ENCODE measurements at places on chromosomes 7 and 10. TPM values are rescaled to one million over a fixed set of nuclear protein-coding genes. Genes with fewer than 3 reads are reported as not detected.

Gene DYDC1
- total RNA-seq, result not detected

Gene CCL26
- not detected for total RNA-seq

Gene C10orf95
- 0.29 TPM for total RNA-seq

Gene TFR2
- 0.43 TPM for total RNA-seq

Gene THAP5
- 24.1 TPM for total RNA-seq

Gene CALML5
- not detected for total RNA-seq

Gene FAM24B
- 14.1 TPM for total RNA-seq

Gene SKIDA1
- 0.72 TPM for total RNA-seq

Gene ZNF775
- total RNA-seq, result 5.1 TPM

Gene INA
- total RNA-seq, result 0.29 TPM

Gene CTNNA3
- total RNA-seq, result not detected

Gene TRIL
- under 0.01 TPM for total RNA-seq

Gene SPDYE1
- 0.07 TPM for total RNA-seq

Gene SND1
- 293 TPM for total RNA-seq

Gene LRRC4
- 1.3 TPM for total RNA-seq

Gene CLDN15
- 3.3 TPM for total RNA-seq

Gene SLIT1
- not detected for total RNA-seq

Gene ACTL6B
- not detected for total RNA-seq

Gene ABHD11
- total RNA-seq, result 7.4 TPM

Gene ZNF425
- 1.0 TPM for total RNA-seq

Gene PNLIPRP1
- total RNA-seq, result not detected
